Stimulated activated CD4-positive, alpha-beta T cell treated with anti-CD3 and anti-CD28 coated beads, Interleukin-1b, Interleukin-23, amount 100 ng/mL, for 1 hour (primary cell): ENCODE measurements at places on chromosomes 6 and 20.

DNA sequence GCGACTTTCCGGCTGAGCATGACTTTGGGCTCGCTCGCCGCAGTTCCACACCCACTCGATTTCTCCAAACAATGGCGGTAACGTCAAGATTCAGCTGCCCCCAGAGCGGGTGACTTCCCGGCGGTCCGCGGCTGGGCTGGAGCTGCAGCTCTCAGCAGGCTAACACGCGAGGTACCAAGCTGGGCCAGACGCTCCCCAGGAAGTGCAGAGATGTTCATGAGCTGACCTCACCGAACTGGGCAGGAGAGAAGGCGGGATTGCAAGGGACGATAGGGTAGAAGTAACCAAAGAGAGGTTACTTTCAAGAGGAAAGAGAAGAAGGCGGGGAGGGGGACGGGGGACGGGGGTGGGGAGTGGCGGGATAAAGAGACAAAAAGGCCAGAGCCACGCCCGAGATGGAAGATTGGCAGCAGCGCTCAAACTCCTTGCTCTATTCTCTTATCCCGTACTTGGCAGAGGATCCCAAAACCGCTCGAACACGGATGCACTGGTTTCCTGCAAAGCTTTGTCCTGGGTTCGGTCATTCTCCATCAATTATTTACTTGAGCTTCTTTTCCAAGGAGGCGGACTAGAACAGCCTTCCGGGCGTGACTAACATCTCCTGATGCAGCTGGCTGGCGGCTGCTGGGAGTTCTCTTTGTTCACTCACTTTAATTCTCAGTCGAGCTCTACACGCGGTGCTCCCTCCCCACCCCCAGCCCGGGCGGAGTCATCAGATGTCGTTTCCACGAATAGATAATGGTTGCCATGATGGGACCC is at the start of gene MTCL3:
Gene MTCL3, minus strand, starts transcription at position 626 of the 759 bp plus-strand sequence.
- DNase-seq = no peak

GRCh38 chr6:89575562-89575960 is 63.0 kb downstream of the LYRM2 start:
- DNase-seq = no peak

DNA sequence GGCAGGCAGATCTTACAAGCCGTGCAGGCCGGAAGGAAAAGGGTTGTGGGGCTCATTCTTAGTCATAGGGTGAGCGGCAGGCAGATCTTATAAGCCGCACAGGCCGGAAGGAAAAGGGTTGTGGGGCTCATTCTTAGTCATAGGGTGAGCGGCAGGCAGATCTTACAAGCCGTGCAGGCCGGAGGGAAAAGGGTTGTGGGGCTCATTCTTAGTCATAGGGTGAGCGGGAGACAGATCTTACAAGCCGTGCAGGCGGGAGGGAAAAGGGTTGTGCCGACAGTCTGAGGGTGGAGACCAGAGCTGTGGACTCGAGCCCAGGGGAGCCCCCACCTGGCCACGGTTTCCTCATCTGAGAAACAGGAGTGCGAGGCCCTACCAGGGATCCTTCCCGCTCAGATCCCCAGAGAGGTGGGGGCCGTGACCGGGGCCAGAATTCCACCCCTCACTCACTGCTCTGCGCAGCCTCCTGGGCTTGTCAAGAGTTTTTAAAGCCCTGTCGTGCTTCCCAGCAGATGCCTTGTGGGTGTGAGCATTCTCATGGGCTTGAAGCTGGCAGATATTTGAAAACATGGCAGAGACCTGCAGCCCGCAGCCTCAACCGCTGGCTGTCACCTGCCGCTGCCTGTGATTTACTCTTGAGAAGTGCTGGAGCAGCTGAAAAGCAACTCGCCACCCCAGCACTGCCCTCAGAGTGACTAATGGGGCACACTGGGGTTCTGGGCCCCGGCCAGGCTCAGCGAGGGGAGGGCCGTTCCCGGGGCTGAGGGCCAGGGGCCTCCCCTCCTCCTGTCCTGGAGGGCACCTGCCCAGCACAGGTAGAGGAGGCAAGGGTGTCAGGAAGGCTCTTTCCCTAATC is 31.9 kb downstream of the NTSR1 start:
- DNase-seq = peak; percentile 64

DNA sequence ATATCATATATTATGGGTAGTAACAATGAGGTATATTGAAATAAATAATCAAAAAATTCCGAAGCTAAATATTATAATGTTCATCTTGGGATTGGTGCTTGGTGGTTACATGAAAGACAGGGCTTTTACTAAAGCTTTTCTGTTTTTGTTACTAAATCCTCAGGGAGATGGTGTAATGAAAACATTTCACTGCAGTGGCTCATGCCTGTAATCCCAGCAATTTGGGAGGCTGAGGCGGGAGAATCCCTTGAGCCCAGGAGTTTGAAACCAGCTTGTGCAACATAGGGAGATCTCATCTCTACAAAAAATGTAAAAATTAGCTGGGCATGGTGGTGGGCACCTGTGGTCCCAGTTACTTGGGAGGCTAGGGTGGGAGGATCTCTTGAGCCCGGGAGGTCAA is 42.9 kb downstream of the AFG1L start:
- no peak for DNase-seq

GRCh38 chr6:141244366-141244765 is 888.4 kb upstream of the GJE1 start:
- DNase-seq = no peak

DNA sequence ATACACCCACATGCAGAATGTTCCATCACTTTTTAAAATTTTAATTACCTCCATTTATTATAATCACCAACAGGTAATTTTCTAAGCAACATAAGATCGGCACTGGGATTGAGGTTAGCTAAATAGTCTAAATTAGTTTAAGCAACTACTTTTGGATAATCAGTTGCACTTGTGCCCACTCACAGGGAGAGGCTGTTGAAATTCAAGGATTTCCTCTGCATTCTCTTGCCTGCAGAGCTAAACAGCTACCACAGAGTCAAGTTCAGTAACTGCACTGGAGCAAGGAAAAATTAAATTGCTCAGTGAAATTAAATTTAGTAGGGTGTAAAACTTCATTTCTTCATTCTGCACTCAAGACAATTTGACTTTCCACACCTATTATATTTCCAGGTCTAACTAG is 120.7 kb upstream of the CCDC28A start:
- no peak for DNase-seq

DNA sequence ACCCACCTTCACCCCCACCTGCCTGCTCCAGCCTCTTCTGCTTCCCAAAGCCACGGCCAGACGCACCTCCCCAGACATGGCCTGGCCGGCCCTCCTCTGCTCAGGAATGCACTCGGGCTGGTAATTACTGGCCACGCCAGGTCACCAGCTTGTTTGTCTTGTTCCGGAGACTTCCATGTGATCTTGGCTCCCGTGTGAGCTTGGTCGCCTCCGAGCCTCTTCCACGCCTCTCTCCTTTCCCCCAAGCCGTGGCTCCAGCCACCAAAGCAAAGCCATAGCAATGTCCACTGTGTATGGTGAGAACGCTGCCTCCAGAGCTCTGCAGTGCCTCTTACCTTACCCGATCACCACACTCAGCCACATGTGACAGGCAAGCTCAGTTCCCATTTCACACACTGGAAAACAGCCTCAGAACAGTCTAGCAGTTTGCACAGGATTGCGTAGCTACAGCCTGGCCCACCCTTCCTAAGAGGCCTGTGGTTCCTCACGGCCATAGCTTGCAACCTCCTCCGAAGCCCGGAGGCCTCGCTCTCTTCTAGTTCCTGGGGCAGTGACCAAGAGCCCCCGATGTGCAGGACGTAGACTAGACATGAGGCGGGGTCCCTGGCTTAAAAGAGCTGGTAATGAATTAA is 48.1 kb upstream of the AFDN start:
- no peak for DNase-seq

DNA sequence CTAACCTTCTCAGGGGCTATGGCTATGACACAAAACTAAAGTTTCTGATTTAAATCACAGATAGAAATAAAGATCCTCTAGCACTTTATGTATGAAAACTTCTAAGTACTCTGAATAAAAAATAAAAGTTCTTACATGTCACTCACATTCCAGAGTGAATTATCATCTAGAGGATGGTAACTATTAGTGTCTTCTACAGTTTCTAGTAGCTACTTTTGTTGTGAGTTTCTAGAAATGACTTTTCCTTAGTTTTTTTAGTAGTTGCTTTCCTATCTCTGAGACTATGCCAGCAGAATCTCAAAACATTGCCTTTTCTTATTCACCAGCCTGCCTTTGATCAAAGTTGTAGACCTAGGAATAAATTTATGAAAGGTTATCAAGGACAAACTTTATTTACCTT is 10.1 kb downstream of the ZNF318 start:
- DNase-seq = no peak

- DNase-seq = no peak
Measured at GRCh38 chr20:46546936-46547335, 3.5 kb downstream of the OCSTAMP start.

GRCh38 chr20:5400164-5400762 is 83.5 kb upstream of the PROKR2 start:
- no peak for DNase-seq

- DNase-seq = no peak
Measured at GRCh38 chr6:13292774-13293173, 35.6 kb downstream of the TBC1D7 start.

DNA sequence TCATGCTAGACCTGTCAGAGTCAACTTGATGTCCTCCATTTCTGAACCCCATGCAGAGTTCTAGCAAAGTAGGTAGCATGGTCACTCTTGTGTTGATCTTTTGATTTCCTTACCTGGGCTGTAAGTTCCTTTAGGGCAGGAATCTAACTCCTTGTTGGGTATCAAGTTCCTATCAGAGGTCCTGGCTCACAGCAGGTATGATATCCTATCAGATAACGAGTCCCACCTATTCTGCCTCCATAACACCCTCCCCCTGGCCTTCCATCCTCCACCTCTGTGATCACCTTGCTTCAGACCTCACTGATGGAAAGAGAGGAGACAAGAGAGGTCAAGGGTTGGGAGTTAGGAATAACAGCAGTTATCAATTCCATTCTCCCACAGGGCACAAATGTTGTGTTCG is 76.1 kb downstream of the CDC40 start:
- DNase-seq = no peak

- DNase-seq = no peak
Measured at GRCh38 chr20:35215066-35215956, 11.2 kb upstream of the MMP24 start.

- no peak for DNase-seq
Measured at GRCh38 chr20:12159261-12159660, 241.6 kb downstream of the BTBD3 start.

DNA sequence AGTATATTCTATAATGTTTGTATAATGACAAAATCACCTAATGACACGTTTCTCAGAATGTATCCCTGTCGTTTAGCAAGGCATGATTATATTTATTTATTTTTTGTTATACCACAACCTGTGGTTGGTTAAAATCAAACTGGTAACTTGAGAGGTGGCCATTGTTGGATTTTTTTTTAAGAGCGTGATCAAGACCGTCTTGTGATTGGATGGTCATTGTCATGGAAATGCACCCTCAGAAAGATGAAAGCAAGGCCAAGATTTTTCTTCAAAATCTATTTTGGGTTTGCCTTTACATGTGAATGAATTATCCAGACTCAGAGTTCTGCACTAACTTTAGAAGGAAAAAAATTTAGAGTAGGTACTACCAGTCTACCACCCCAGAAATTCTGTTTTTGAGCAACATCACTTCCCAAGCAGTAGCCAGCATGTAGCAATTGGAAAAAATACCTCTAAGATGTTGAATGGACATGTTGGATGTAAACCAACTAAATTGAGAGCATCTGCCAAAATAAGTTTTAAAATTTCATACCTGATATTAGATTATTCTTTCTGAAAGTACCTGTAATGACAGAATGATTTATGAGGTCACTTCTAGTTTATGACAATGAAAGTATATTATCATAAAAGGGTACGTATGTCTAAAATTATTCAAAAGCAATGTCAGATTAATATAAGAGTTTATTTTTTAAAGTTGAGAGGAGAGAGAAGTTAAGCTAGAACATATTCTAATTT is 50.8 kb downstream of the NCOA7 start:
- DNase-seq = no peak

GRCh38 chr6:28969129-28969528 is 36.0 kb downstream of the ZNF311 start:
- no peak for DNase-seq

- no peak for DNase-seq
Measured at GRCh38 chr6:20266851-20267608, 54.8 kb upstream of the MBOAT1 start.

DNA sequence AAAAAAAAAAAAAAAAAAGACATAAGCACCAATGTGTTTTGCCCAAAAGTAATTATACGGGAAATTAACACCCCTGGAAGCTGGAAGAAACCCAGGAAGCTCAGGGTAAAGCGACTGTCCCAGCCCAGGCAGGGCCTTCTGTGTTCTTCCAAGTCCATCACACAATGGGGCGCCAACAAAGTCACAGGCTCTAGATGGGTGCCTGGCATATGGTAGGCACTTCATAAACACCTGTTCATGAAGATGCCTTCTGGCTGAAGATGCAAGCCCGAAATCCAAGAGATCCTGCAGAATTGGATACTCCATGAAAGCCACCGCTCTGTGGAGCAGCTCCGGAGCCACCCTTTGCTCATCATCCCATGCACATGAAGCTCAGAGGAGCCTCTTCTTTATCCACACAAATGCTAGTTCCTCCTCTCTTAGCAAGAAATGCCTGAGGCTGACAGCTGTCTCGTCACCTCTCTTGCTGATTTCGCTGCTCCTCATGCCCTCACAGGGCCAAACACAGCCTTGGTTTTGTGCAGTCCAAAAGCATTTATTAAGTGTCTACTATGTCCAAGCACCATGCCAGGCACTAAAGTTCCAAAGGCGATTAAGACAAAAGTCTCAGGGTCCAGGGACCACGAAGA is 76.6 kb downstream of the TRERF1 start:
- DNase-seq = no peak

DNA sequence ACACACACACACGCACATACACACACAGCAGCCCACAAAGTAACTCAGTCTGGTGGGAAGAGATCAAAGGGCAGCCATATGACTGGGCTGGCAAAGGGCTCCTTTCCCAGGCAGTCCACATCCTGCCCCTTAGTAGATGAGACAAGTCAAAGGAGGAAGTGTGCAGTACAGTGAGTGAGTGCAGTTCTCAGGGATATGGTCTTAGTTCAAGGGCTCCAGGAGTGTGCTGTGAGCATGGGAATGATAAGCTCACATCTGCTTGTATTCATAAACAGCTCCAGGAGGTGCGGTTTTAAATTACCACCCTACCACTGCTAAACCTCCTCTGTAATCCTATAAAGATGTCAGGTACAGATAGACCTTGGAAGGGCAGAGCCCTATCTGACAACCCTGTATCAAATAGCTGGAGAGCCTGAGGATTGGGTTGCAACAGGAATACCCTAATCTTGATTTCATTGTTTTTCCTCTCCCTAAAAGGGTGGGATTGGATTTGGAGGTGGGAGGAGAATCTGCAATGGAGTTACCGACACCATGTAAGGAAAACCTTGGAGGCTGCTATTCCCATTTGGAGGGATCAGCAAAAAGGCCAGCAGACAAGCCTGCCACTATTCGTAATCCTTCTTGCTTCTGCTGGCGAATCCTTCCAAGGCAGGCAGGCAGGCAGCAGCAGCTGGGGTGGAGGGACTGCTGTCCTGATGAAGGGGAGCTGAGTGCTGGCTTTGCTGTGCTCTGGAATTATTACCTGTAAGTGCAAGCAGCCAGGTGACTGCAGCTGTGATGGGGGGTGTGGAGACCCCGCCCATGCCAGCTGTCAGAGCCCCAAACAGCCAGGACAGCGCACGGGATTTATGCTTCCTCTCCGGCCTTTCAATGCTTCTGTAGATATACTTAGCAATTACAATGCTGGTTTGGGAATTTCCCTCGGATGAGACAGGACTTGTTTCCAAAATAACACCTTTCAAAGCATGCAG is 342.7 kb downstream of the PRL start:
- DNase-seq = no peak

GRCh38 chr6:13454286-13455221 is 32.8 kb downstream of the GFOD1 start:
- DNase-seq = peak; percentile 48

- no peak for DNase-seq
Measured at GRCh38 chr20:43576108-43576507, 14.6 kb upstream of the IFT52 start.
